Stimulated activated CD4-positive, alpha-beta T cell treated with anti-CD3 and anti-CD28 coated beads, Interleukin-15, amount 100 ng/mL, for 48 hours (primary cell): ENCODE measurements at places on chromosomes 16 and 17.

GRCh38 chr16:78194948-78195347 is 95.5 kb downstream of the WWOX start:
- DNase-seq, result no peak

DNA sequence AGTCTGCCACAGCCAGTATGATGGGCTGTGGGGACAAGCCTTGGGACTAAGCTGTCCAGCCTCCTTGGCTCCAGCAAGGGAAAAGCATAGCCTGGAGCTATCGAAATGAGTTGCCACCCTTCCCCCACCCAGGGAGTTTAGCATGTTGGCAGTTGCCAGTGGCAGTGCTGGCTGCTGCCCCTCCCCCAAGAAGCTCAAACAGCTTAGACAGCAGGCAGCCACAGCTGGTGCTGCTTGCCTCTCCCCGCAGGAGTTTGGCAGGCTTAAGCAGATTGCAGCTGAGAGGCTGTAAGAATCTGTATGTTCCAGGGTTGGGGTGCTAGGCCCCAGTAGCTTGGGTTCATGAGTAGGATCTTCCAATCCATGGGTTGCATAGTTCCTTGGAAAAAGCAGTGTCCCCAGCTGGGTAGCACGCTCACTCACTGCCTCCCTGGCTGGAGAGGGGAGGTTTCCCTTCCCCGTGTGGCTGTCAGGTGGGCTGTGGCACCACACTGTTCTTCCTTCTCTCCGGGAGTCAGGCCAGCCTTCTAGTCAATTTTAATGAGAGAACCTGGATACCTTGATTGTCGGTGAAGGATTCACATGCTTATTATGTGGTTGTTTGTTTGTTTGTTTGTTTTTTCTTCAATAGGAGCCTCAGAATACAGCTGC is 506.1 kb downstream of the CDH11 start:
- DNase-seq, result no peak

DNA sequence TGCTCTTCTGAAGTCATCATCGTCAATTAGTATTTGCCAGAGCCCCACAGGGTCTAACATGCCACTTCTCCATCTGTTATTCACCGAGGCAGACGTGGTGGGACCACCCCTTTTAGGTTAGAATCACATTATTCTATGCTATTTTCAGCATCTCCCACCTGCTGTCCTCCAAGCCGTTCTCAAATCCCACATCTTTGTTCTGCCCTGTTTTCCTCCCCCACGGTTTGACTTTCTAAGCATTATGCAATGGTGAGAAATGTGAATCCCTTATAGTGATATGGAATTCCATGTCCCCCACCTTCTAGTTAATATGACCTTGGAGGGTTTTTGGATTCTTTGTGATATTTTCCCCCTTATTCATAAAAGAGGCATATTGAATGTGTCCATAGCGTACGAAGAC is 634.1 kb upstream of the RBFOX1 start:
- DNase-seq, result no peak

- DNase-seq, result no peak
Observed at GRCh38 chr16:58652741-58653140, 23.1 kb upstream of the CNOT1 start.

DNA sequence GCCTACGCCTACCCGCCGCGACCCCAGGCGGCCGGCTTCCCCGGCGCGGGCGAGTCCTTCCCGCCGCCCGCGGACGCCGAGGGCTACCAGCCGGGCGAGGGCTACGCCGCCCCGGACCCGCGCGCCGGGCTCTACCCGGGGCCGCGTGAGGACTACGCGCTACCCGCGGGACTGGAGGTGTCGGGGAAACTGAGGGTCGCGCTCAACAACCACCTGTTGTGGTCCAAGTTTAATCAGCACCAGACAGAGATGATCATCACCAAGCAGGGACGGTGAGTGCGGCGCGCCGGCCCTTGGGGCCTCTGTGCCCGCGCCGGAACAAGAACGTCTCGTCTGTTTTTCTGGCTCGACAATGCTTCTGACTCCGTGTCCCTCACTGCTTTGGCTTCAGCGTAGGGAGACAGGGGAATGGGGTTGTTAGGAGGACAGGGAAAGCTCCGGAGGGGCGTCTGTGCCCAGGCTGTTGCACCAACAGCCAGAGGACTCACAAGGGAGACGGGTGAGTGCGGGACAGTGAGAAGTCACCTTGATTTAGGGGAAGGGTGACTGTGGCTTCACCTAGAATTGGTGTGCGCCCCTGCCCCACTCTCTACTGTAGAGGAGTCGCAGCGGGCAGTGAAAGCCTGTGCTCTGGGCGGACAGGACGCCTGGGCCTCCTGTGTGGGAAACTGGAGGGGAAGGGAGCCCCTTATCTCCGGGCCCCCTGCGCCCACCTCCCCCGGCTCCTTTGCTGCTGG is 806 bp downstream of the TBX21 start:
- DNase-seq, result no peak

DNA sequence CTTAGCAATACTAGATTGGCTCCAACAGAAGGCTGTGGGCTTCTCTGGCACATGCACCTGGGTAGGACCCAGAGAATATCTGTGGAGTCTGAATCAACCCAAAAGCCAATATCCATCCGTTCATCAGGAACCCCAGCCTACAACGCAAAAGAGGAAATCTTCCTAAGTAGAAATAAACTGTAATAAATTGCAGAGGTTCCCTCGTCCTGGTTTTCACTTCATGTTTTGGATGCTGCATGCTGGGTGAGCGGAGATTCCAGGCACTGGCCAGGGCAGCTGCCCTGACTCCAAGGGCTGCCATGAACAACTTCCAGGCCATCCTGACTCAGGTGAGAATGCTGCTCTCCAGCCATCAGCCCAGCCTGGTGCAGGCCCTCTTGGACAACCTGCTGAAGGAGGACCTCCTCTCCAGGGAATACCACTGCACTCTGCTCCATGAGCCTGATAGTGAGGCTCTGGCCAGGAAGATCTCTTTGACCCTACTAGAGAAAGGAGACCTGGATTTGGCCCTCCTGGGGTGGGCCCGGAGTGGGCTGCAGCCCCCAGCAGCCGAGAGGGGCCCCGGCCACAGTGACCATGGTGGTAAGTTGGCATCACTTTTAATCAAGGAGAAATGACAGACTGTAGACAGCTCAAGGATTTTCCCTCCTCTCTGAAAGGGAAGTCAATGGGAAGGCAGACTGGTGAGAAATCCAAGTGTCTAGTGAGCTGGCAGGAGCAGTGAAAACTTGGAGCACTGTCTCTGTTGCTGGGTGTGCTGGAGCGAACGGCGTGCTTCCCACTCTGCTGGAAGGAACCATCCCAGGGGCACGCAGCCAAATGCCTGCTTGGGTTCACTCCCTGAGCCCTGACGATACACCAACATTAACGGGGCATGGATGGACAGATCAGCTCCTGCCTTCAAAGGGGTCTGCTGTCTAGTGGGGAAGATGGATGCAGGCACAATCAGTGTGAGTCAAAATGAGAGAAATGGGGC is 10.7 kb upstream of the CIITA start:
- no peak for DNase-seq

GRCh38 chr17:11940904-11941303 is 56.4 kb downstream of the ZNF18 start:
- no peak for DNase-seq

DNA sequence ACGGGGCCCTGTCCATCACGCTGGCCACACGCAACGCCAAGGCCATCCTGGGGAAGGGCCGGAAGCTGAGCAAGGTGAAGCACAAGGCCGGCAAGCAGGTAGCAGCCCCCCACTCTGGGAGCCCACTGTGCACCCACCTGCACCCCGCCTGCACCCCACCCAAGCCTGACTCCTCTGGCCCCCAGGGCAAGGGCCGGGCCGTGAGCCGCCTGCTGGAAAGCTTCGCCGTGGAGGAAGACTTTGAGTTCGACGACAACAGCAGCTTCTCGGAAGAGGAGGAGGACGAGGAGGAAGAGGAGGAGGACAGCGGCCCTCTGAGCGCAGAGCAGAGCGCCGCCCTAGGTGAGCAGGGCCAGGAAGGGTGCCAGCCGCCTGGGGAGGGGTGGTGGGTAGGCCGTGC is 54.0 kb downstream of the ACTG1 start:
- DNase-seq, result no peak

DNA sequence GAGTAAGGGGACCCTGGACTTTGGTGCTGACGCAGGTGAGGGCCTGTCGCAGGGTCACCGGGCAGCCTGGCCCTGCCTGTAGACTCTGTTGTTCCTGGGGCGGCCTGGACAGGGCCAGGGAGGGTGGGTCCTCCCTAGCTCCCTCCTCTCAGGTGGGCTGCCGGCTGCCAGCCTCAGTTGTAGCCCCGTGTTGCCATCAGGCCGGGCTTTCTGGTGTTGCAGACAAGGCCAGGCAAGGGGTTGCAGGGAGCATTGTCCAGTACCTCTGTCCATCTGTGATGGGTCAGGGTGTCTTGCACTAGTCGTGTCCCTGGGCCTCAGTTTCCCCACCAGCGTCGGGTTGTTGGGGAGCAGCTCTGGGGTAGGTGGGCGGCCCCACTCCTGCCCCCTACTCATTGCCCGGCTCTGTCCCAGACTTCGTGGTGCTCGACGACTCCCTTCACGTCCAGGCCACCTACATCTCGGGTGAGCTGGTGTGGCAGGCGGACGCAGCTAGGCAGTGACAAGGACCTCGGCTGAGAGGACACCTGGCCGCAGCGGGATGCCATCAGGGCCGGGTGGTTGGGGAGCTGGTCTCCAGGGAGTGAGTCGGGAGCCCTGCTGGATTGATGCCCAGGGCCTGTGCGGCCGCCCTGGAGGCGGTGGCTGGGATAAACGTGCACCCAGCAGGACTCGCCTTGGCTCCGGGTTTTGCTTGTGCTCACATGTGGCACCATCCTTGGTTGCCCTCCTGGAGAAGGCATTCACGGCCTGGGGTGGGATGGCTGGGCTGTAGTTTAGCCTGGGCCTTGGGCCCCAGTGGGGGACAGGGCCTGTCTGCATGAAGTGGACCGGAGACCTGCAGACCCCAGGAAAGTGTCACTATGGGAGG is 1.9 kb downstream of the CEMP1 start:
- DNase-seq, result no peak

DNA sequence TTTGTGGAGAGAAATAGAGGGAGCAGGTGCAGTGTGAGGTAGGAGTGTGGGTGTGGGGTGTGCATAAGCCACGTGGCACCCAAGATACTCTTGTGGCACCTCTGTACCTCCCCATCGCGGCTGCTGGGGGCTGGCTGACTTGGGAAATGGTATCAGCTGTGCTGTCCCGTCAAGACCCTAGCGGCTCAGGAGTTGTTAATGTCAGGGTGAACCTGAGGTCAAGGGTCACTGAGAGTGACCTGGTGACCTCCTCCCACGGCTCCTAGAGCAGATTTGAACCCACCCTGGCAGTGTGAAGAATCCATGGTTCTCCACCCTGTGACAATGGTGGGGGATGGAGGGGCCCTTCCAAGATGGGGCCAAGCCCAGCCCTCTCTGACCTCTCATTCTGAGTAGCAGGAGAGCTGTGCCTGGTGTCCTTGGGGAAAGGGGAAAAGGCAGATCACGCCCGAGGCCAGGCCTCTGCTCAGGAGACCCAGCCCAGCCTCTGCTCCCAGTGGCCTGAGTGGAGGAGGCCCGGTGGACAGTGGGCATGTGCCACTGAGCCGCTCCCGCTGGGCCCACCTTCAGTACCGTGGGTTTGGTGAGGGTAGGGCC is 3.0 kb upstream of the WFIKKN2 start:
- DNase-seq, result no peak

DNA sequence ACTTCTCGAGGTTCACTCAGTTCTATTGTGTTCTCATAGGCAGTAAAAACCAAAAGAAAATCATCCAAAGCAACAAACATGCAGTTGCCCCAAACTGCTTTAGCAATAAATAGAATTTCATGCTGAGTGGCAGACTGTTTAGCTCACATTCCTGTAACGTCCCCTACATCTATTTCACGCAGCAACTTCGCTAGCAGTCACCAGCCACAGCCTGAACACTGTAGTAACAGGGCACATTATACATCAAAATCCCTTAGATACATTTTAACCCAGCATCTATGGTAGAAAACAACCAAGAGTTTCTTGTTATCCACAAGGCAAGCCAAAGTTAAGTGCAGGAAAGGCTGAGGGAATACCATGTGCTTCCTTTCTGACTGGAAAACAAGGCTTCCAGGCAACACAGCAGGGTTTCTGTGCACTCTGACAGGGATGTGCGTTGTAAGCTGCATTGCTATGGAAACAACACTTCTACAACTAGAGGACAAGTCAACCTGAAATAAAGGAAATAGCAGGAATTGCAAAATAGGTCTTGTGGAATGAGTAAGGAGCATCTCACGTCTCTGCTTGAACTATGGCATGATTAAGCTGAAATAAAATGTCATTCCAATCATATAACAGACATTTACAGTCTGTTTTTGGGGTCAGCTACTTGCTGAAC is 55.4 kb downstream of the CFDP1 start:
- DNase-seq, result no peak

DNA sequence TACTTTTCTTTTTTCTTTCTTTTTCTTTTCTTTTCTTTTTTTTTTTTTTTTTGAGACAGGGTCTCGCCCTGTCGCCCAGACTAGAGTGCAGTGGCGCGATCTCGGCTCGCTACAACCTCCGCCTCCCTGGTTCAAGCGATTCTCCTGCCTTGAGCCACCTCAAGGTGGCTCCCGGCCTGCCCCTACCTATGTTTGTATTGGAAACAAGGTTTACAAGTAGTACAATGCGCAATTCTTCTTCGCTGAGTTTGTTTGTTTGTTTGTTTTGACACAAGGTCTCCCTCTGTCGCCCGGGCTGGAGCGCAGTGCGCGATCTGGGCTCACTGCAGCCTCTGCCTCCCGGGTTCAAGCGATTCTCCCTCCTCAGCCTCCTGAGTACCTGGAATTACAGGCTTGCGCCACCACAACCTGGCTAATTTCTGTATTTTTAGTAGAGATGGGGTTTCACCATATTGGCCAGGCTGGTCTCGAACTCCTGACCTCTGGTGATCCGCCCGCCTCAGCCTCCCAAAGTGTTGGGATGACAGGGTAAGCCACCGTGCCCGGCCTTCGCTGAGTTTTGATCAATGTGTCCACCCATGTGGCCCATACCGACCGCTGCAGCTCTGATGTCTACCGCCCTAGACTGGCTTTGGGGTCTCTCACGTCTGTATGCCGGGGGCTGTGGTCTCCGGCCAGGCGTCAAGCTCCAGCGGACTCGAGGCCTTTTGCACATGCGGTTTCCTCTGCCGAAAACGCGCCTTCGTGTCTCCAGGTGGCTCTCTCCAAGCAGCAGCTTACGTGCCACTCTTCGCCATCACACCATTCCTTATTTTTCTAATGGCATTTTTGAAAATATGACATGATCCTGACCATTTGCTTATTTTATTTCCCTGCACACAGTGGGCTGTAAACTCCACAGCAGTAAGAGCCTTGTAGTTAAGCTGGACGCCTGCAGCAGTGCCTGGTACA is 1.1 kb upstream of the YBX2 start:
- no peak for DNase-seq

DNA sequence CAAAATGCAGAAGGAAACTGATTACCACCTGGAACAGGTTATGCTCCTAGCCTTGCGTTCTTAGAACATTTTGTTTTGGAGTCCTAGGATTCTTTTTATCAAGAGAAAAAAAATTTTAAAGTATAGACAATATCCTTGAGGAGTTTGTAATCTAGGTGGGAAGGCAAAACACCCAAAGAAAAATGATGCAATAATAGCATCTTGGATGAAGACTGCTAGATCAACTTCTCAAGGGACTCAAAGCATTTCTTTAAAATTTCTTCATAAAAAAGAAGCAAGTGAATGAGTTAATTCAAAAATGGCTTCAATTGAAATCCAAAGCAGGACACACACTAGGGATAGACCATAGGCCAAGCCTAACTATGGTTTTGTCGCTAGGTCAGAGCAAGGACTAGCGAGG is 515.8 kb upstream of the ZFHX3 start:
- DNase-seq, result no peak

- no peak for DNase-seq
Observed at GRCh38 chr16:82845116-82845515, 218.3 kb downstream of the CDH13 start.
